ENCODE measurements at places on chromosomes 2 and 18.

DNA sequence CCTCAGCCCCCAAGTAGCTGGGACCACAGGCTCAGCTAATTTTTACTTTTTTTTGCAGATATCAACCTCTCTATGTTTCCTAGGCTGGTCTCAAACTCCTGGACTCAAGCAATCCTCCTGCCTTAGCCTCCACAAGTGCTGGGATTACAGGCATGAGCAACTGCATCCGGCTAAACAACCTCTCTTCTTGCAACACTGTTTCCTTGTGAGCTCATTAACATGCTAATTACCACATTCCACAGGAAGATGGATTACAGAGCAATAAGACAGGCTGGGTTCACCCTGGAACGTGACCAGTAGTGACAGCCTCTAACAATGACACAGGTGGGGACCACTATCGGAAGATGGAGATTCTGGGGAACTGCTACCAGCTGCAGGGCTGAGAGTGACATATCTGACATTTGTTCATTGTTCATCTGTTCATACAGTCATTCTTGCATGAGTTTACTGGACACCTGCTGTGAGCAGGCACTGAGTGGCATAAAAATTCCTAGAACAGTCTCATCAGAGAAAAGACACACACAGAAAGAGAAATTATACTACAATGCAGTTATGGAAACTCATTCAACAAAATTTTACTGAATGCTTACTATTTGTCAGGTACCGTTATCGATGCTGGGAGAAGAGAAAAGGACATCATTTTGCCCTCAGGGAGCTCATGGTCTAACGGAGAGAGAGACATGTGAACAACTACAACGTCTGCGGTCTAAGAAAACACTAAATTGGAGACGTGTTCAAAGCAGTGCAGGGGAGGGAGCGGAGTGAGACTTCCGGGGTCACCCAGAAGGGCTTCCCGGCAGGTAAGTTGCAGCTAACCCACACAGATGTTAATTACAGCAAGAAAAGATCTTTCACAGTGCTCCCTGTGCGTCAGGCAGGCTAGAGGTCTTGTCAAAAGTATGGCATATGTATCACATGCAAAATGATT lies 37.6 kb downstream of the PROC start:
- no peak for DNase-seq

GRCh38 chr2:47002480-47003381 lies 87.1 kb upstream of the MCFD2 start:
- no peak for DNase-seq

- no peak for DNase-seq
Measured at GRCh38 chr18:23658285-23658684, 4.4 kb downstream of the ANKRD29 start.

GRCh38 chr18:7237673-7238272 lies 6.9 kb downstream of the LRRC30 start:
- DNase-seq, result no peak

DNA sequence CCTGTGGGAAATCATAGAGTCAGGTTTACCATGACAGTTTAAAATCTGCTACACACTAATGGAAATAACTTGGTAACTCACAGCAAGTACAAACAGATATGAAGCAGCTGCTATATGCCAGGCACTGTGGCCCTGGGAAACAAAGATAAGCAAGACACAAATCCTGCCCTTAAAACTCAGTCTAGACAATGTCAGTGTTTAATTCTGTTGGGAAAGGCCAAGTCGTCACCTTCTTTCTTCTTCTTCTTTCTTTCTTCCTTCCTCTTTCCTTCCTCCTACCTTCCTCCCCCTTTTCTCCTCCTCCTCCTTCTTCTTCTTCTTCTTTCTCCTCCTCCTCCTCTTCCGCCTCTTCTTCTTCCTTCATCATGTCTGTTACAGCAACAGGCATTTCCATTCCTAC lies 26.8 kb downstream of the PLEK start:
- DNase-seq, result no peak

DNA sequence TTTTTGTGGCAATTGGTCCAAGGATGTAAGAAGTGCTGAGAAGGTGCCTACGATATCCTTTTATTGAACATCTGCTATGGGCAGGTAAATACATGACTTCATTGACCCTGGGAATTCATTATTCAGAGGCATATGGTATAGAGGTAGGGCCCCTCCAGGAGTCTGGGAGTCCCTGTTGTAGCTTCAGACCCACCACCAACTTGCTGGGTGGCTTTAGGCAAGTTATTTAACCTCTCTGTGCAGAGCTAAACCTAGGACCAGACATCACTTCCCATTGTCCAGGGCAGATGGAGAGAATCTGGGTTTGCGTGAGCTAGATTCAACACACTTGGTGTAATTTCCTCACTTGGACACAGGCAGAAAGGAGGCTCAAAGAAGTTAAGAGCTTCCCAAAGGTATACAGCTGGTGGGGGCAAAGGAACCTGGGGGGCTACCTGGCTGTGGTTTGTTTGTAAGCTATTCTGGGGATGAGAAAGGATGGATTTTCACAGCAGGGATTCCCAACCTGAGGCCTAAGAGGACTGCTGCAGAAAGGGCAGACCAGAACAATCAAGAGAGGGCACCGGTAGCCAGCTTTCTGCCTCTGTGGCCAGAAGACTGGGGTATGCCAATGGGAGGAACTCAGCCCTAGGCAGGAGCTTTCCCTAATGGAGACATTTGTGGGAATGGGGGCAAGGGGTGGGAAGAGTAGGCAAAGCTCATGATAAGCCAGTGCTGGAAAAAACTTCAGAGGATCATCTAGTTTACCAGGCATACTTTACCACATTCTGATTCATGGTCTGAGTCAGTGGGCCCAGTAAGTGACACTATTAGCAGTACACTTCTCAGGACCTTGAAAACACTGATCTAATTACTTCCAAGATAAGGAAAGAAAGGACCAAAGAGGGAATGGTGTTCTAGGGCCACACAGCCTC lies 102.7 kb upstream of the SMAD2 start:
- DNase-seq, result no peak
